ENCODE measurements at places on chromosomes 5 and 9.

- no peak for DNase-seq
Observed at GRCh38 chr9:33130961-33131789, 36.0 kb downstream of the B4GALT1 start.

DNA sequence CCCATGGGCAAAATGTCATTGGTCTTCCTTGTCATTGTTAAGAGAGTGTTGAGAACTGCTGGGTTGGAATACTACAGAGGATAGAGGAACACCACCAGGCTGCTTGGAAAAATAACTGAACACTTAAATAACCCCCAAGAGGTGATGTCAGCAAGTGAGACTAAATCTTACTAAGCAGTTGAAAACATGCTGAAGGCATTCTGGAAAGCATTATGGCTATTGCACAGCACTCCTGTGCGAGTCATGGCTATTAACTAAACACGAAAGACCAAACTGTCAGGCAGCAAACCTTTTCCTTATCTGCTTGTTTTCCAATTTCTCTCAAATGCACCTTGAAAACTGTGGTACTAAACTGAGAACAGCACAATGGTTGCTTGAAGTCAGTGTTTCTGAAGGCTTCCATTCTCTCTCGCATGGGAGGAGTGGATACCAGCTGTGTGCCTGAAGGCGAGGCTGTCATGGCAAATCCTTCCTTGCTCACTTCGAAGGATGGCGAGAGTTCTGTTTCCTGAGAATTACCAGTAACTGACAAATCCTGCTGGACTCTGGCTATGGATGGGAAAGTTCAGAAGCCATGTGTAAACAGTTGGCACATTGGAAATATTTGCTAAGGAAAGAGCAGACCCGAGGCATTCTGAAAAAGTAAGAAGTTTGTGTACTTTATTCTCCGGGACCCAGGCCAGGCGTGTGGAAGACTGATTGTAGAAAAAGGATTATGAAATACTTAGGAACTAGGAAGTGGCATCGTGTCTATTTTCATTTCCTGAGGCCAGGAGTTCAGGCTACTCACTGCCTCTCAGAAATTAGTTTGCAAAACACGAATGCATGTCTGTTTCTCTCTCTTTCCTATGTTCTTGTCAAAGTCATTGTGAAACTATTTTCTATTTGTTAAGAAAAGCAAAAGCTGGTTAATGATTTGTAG is 182.1 kb downstream of the DMRT2 start:
- no peak for DNase-seq

GRCh38 chr5:110735556-110735955 is 3.3 kb upstream of the SLC25A46 start:
- DNase-seq: no peak

GRCh38 chr5:78482948-78483347 is 122.5 kb downstream of the SCAMP1 start:
- no peak for DNase-seq

GRCh38 chr9:15272377-15272928 is 34.6 kb downstream of the TTC39B start:
- DNase-seq: no peak
